ENCODE measurements at places on chromosomes 1 and 21.

DNA sequence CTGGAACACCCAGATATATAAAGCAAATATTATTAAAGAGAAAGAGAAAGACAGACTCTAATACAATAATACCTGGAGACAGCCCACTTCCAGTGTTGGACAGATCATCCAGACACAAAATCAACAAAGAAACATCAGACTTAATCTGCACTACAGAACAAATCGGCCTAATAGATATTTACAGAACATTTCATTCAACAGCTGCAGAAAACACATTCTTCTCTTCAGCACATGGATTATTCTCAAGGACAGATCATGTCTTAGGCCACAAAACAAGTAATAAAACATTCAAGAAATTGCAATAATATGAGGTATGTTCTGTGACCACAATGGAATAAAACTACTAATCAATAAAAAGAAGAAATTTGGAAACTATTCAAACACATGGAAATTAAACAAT is 398.3 kb upstream of the DUSP10 start:
- no peaks in the 10 kb centered on the region for H3K4me1 ChIP-seq
- DNase-seq = no peak
- no peaks in the 10 kb centered on the region for H3K27me3 ChIP-seq
- H3K4me3 ChIP-seq = no peak overlapping the region
- peaks cover 8% of the 10 kb centered on the region for H3K36me3 ChIP-seq

DNA sequence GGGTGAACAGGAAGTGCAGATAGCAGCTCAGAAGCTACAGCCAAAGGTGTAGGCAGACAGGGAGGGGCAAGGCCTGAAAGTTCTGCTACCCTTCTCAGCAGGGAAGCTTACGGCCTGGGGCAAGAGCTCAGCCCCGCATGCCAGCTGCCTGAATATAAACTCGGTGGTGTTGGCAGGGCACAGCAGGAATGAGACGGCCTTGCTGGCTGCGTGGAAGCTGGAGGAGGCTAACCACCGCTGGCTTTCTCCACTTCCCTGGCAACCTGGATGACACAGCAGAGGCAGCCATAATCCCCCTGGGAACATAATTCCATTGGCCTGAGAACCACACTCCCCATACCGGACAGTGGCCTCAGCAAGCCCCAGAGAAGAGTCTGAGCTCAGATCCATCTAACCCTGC is 81.9 kb upstream of the PRRC2C start:
- peak; percentile 12 for DNase-seq
- H3K4me1 ChIP-seq = peaks cover 21% of the 10 kb centered on the region
- H3K4me3 ChIP-seq = no peak overlapping the region
- peaks cover 9% of the 10 kb centered on the region for H3K27me3 ChIP-seq
- peak overlapping the region; percentile 8 for H3K27ac ChIP-seq

DNA sequence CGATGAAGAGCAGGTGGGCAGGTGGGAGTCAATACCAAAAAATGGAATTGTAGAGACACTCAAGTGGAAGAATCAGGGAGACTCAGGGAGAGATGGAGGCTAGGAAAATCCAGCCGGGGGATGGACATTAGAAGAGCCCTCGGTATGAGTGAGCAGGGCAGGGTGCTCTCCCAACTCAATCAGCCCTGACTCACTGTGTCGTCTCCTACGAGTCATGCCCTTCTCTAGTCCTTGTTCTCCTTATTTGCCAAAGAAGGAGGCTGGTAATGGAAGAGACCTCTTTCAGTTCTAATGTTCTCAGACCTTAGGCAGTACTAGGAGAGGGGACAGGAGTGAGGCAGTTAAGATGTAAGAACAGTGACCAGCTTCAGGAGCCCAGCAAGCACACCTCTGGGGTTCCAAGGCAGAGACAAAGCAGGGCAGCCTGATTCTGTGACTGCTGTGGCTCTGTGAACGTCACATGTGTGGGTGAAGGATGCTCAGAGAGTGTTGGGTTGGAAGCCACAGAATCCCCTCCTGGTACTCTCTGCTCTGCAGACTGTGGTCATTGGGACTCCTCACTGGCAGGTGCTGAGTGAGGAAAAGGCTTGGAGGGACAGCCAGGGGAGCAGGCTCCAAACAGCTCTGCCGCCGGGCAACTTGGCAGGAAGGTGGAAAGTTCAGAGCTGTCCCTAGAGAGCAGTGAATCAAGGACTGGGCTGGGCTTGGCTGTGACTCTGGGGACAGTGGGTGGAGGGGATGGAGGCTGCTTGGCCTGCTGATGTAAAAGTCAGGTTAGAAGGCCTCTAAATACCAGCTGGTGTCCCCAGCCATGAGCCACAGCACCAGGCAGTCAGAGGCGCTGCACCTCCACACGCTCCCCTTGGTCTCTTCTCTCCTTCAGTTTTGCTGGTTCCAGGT is 11.1 kb upstream of the GJA5 start:
- H3K36me3 ChIP-seq = no peaks in the 10 kb centered on the region
- peak overlapping the region; percentile 72 for H3K27ac ChIP-seq
- H3K27me3 ChIP-seq = peaks cover 16% of the 10 kb centered on the region
- H3K4me1 ChIP-seq = peaks cover 45% of the 10 kb centered on the region
- peak; percentile 64 for DNase-seq

GRCh38 chr1:5599541-5599940 is 392.7 kb downstream of the NPHP4 start:
- DNase-seq = no peak
- no peak overlapping the region for H3K4me3 ChIP-seq
- peaks cover 1% of the 10 kb centered on the region for H3K27me3 ChIP-seq
- no peak overlapping the region for H3K27ac ChIP-seq
- H3K36me3 ChIP-seq = peaks cover 20% of the 10 kb centered on the region

DNA sequence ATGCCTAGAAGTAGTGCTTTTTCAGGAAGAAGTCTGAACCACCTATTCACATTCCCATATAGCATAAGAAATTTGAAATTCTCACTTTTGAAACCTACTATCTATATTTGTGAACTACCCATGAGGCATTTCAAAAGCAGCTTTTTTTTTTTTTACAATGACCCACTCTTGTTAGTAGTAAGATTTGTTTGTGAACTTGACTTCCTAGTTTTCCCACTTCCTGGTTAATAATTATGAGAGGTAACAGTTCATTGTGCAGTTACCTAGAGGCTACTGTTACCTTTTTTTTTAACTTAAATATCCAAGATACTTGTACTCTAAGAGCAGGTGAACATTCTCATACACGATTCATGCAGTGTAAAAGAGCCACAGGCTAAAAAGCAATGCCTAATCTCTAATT is 371.7 kb upstream of the ADGRL2 start:
- H3K27me3 ChIP-seq = no peaks in the 10 kb centered on the region
- no peaks in the 10 kb centered on the region for H3K36me3 ChIP-seq
- H3K27ac ChIP-seq = no peak overlapping the region

- H3K27me3 ChIP-seq = peaks cover 5% of the 10 kb centered on the region
- peaks cover 44% of the 10 kb centered on the region for H3K4me1 ChIP-seq
- DNase-seq = peak; percentile 75
- peak overlapping the region; percentile 95 for H3K27ac ChIP-seq
- peak overlapping the region; percentile 78 for H3K4me3 ChIP-seq
- no peaks in the 10 kb centered on the region for H3K36me3 ChIP-seq
Measured at GRCh38 chr1:25568834-25569596, 25.6 kb downstream of the LDLRAP1 start.

DNA sequence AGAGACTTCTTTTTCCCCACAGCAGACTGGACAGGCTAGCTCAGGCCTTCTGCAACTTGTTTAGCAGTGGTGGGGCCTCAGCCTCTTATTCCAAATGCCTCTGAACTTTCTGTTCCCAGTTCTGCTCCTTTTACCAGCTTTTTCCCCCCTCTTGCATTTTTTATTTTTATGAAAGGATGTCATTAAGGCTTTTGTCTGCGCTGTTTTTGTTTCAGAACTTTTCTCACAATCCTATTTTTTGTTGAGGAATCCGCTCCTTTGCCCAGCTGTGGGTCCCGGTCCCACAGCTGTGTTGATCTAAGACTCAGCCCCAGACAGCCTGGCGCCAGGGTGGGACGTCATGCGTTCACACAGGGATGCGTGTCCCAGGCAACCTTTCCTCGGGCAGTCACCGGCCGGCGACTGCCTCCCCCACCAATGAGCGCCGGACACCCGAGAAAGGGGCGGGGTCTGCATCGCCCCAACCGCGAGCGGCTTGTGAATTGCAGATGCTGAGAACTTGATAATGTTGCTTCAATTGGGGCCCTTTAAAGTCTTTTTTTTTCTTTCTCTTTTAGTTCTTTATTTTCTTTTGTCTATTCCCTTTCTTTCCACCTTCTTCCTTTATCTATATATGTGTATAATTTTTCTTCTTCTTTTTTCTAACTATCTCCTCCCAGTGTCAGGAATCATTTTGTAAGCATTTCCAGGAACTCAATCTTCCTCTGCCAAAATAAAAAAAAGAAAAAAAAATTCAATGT is 3.0 kb upstream of the ID3 start:
- H3K36me3 ChIP-seq = peaks cover 20% of the 10 kb centered on the region
- peaks cover 71% of the 10 kb centered on the region for H3K4me1 ChIP-seq
- peak overlapping the region; percentile 98 for H3K27ac ChIP-seq
- H3K4me3 ChIP-seq = peak overlapping the region; percentile 96
- DNase-seq = peak; percentile 98
- H3K27me3 ChIP-seq = peaks cover 22% of the 10 kb centered on the region

- H3K36me3 ChIP-seq = no peaks in the 10 kb centered on the region
- peak within 1 kb of the TSS; percentile 73 for H3K27ac ChIP-seq
- H3K27me3 ChIP-seq = peaks cover 4% of the 10 kb centered on the region
- DNase-seq = no peak
- peaks cover 37% of the 10 kb centered on the region for H3K4me1 ChIP-seq
- peak within 1 kb of the TSS; percentile 80 for H3K4me3 ChIP-seq
Measured at GRCh38 chr1:53061859-53062707, at the start of gene PODN. TSS of gene PODN (plus strand) at chr1:53062213. CDS start at chr1:53069856, 7,643 bp downstream.

GRCh38 chr21:14995695-14996490 is 68.9 kb downstream of the NRIP1 start:
- peak; percentile 26 for DNase-seq
- H3K27ac ChIP-seq = peak overlapping the region; percentile 61
- peaks cover 46% of the 10 kb centered on the region for H3K36me3 ChIP-seq
- peaks cover 5% of the 10 kb centered on the region for H3K27me3 ChIP-seq
- peak overlapping the region; percentile 41 for H3K4me3 ChIP-seq

DNA sequence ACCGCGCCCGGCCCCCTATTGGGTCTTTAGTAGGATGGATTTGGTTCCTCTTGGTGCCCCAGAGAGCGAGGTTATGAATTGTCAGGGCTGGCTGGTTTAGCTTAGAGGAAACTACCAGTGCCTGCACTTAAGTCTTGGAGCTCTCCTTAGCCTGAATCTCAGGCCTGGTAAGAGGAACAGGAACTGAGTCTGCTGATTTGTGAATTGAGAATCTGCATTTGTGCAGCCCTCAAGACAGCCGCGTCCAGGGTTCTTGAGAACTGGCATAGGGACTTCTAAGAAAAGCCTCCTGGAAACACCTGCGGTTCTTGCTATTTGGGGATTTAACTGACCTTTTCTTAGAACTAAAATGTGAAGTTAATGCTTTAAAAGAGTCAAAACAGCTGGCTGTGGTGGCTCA is 1.7 kb downstream of the NECAP2 start:
- H3K4me3 ChIP-seq = peak overlapping the region; percentile 92
- peaks cover 14% of the 10 kb centered on the region for H3K4me1 ChIP-seq
- no peaks in the 10 kb centered on the region for H3K27me3 ChIP-seq
- DNase-seq = no peak
- H3K27ac ChIP-seq = no peak overlapping the region
- H3K36me3 ChIP-seq = peaks cover 8% of the 10 kb centered on the region

DNA sequence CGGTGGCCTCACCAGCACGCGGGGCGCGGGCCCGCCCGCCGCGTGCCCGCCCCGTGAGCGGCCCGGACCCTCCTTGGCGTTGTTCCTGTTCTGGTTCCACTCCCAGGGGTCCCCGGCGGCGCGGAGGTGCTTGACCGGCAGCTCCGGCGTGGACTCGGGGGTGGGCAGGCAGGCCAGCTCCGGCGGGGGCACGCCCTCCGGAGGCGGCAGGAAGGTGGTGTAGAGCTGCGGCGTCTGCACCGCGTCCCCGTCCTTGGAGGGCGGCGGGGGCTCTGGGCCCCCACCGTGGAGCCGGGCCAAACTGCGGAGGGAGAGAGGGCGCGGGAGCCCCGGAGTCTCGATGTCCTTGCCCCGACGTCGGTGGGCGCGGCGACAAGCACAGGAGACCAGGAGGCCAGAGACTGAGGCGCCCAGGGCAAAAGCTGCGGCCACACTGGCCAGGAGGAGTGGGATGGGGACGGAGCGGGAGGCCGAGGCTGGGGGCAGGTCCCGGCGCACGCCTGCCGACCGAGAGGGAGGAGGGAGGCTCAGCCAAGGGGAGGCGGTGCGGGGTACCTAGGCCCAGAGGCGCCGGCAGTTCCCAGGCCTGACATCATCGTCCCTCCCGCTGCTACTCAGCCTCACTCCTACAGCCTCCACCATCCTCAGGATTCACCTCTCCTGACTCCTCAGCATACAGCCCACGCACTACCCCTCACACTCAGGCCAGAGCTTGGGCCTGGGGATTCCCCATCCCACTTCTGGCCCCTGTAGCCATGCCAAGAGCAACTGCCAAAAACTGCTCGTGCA is 13.2 kb downstream of the SEMA6C start:
- no peak for DNase-seq
- no peaks in the 10 kb centered on the region for H3K36me3 ChIP-seq
- no peak overlapping the region for H3K4me3 ChIP-seq
- no peak overlapping the region for H3K27ac ChIP-seq
- peaks cover 14% of the 10 kb centered on the region for H3K4me1 ChIP-seq
- peaks cover 4% of the 10 kb centered on the region for H3K27me3 ChIP-seq

DNA sequence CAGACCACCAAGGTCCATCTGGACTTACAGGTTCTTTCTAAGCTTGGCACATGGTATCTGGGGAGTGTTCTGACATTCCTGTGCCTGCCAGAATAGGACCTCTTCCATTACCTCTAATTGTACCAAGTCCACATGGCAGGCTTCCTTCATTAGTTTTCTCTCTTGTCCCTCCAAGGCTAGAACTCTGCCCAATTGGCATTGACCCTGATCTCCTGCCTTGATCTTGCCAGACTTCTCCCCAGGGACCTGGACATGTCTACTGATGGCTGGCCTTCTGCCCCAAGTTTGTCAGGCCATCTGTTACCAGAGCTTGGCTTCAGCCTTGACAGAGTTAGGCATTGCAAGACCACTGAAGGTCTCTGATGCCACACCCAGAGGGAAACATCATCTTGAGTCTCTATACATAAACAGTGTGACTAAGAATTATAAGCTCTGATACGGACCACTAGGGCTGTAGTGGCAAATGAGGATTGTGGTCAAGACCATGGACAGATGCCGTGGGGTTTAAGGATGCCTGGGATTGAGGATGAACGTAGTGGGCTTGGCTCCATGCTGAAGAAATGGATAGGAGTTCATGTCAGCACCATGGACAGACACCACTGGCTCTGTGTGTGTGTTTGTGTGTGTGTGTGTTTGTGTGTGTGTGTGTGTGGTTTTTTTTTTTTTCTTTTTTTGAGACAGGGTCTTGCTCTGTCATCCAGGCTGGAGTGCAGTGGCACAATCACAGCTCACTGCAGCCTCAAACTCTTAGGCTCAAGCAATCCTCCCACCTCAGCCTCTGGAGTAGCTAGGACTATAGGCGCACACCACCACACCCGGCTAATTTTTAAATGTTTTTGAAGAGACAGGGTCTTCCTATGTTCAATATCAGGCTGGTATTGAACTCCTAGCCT is 19.5 kb upstream of the PSMB2 start:
- H3K27ac ChIP-seq = no peak overlapping the region
- DNase-seq = peak; percentile 28
- no peaks in the 10 kb centered on the region for H3K36me3 ChIP-seq
- peaks cover 8% of the 10 kb centered on the region for H3K27me3 ChIP-seq
- H3K4me3 ChIP-seq = no peak overlapping the region

GRCh38 chr1:104868794-104869193 is 1119.1 kb downstream of the AMY1C start:
- H3K4me3 ChIP-seq = no peak overlapping the region
- H3K4me1 ChIP-seq = no peaks in the 10 kb centered on the region
- no peaks in the 10 kb centered on the region for H3K36me3 ChIP-seq
- H3K27ac ChIP-seq = no peak overlapping the region
- no peaks in the 10 kb centered on the region for H3K27me3 ChIP-seq
- no peak for DNase-seq

Data from HFFc6 (cell line).